ENCODE measurements at places on chromosomes 6 and 20.
A peak's percentile ranks its signal among the peaks of the same experiment; 100 is the strongest.

DNA sequence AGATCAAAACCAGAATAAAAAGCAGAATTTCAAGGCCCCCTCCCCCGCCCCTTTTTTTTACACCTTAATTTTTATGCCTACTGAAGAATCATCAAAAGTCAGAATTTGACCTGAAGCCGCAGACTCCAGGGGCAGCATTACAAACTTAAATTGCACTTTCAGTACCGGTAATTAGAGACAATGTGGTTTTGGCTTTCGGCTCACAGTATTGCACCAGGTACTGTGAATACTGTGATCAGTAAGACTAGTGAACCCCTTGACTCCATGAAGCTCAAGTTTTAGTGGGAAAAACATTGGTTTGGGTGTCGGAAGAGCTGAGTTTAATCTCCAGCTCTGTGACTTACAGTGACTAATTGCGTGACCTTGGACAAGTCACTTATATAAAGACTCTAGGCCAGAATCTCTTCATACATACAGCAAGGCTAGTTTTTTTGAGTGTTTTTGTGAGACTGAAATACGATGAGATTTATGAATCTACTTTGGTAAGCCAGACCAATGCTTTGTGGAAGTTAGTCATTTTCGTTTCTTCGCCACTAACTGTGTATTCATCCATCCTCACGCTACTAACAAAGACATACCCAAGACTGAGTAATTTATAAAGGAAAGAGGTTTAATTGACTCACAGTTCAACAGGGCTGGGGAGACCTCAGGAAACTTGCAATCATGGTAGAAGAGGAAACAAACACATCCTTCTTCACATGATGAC is 114.7 kb downstream of the SASH1 start:
- DNase-seq, result no peak

GRCh38 chr20:50294164-50295088 is 103.8 kb downstream of the CEBPB start:
- no peak for DNase-seq

- no peak for DNase-seq
These were observed 16.7 kb downstream of the HMGCLL1 start for GRCh38 chr6:55562318-55562717.

DNA sequence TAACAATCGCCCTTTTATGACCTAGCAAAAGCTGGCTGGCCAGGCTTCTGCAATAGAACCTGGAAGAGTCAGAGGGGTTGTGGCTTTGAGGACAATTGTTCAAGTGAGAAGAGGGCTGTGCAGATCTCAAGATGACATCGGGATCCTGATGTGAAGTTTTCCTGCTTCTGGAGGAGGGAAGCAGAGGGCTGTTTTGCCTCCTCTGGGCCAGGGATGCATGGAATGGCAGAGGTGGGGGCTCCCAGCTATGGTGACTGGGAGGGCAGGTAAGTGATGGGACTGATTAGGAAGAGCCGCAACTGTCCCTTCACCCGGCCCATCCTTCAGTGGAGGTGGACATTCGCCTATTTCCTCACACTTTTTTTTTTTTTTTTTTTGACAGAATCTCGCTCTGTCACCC is 43.4 kb upstream of the BLCAP start:
- no peak for DNase-seq

DNA sequence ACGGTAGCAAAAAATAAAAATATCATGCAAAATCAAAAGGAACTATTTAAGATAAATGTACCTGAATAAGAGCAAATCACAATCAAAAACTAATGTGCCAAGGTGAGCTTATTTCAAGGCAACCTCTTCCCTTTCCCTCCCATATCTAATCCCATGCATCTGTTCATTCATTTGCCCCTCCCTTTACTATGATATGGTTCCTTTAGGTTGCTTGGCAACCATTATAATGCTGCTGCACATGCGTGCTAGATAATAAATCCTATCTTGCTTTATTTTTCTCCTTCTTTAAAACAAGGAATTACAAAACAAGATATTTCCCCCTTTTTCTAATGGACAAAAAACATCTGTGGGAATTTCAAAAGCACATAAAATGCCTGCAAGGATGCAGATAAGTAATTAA is 318.2 kb upstream of the POU3F2 start:
- no peak for DNase-seq

DNA sequence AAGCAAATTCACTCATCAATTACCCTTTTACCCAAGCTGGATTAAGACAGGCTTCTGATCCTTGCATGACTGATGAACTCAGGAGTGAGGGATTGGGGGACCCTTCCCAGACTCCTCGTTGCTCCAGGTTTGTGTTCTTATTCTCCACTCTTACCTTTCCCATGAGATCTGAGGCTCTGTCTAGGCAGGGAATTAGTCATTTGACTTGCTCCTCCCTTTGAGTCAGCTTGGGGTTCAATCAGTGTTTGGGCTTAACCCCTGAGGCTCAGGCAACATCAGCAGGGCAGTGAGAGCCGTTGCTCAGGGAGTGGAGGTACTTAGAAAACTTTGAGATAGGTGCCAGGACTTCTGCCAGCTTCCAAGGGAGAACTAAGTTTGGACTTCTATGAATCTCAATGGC is 20.7 kb upstream of the TOX2 start:
- DNase-seq, result no peak

- peak; percentile 15 for DNase-seq
These were observed 53.2 kb upstream of the ARG1 start for GRCh38 chr6:131519670-131520436.

DNA sequence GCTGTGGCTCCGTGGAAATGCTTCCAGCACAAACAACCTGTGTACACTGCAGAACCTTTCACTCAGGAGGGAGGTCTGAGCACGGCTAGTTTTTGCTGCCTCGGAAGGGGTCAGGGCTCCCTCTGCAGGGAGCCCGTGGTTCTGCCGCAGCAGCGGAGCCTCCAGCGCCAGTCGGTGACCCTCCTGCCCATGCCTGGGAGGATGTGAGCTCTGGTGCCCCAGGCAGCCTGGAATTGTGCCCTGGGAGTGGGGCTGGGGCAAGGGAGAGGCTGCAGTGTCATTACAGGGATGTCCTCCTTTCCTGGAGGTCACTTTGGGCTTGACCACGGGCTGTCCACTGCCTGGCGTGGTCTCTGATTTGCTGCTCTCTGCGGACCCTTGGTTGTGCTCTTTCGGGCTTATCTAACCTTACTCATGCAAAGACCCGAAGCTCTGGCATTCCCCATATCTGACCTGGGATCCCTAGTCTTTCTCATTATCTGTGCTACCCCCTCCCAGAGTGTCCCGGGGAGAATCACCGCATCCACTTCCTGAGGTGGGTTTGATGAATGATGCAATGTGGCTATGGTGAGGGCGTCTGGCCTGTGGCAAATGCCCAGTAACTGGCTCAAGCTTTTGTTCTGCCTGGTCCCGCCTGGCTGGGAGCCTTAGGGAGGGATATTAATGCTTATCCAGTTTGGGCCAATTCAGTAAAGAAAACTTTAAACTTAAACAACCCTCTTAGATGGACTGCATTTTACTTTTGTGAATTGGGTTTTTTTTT is 59.6 kb upstream of the TAGAP start:
- DNase-seq, result peak; percentile 66

DNA sequence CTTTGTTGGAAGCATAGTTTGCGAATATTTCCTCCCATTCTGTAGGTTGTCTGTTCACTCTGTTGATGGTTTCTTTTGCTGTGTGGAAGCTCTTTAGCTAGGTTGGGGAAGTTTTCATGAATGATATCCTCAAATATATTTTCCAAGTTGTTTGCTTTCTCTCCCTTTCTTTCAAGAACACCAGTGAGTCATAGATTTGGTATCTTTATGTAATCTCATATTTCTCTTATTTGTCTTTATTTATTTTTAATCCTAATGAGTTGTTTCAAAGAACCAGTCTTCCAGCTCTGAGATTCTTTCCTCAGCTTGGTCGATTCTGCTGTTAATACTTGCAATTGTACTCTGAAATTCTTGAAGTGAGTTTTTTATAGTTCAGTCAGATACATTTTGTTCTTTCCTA is 628.0 kb upstream of the ID4 start:
- DNase-seq, result no peak

- no peak for DNase-seq
These were observed 220.4 kb upstream of the ARID1B start for GRCh38 chr6:156556811-156557210.

- no peak for DNase-seq
These were observed 75.4 kb upstream of the ADGRB3 start for GRCh38 chr6:68559716-68560115.

DNA sequence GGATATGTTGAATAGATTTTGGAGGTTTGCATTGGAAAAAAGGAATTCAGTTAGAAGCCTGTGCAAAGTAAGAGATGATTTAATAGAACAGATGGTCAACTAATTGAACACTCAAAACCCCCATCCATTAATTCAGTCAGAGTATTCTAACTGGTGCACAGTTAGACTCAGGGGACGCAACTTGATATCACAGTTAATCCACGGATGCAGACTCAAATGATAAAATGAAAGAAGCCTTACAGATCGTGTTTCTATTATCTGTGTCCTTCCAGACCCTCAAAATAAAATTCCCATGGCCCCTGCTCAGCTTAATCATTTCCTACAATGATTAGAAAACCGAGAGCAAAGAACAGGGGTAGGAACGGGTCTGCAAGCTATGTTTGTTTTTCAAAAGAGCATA is 45.4 kb upstream of the DTNBP1 start:
- DNase-seq, result no peak

- peak; percentile 39 for DNase-seq
These were observed 238.0 kb upstream of the MAN1A1 start for GRCh38 chr6:119587537-119587936.

GRCh38 chr20:21031666-21032065 is 74.5 kb downstream of the LINC00237 start:
- DNase-seq, result no peak

GRCh38 chr20:41258474-41258873 is 59.1 kb downstream of the ZHX3 start:
- no peak for DNase-seq

- no peak for DNase-seq
These were observed 33.1 kb downstream of the CDH4 start for GRCh38 chr20:61285152-61285645.

Data from stimulated activated naive B cell treated with anti-CD40 and anti-IgM and Interleukin-4, amounts not matched to agents 10 μg/mL and 1 μg/mL and 100 μg/mL, for 72 hours (primary cell).